Activated naive CD4-positive, alpha-beta T cell treated with anti-CD3 and anti-CD28 coated beads, Interleukin-2, amount 10 ng/mL, durations not matched to agents 7 days and 5 days (primary cell): ENCODE measurements at places on chromosomes 1 and 21.
A peak's percentile ranks its signal among the peaks of the same experiment; 100 is the strongest.

DNA sequence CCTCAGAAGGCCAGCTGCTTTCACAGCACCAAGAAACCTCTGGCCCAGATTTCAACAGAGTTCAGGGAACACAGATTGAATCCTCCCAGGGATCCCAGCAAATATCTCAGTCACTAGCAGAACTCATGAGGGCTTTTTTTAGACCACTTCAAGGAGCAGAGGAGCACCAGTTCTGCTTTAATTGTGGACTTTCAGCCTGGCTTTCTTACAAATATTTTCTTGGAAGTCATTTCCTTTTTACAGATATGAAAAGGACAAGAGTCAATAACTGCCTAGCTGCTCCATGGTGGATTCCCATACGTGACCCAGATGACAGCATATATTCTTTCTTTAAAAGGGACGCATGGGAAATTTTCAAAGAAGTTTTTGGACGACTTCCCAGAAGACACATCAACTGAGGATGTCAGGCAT, 6.4 kb upstream of the LRRC8B start:
- DNase-seq = no peak

- no peak for DNase-seq
These were observed 139.1 kb downstream of the PEX14 start for GRCh38 chr1:10613861-10614260.

GRCh38 chr21:27406300-27407009, 439.6 kb upstream of the ADAMTS5 start:
- DNase-seq = no peak

DNA sequence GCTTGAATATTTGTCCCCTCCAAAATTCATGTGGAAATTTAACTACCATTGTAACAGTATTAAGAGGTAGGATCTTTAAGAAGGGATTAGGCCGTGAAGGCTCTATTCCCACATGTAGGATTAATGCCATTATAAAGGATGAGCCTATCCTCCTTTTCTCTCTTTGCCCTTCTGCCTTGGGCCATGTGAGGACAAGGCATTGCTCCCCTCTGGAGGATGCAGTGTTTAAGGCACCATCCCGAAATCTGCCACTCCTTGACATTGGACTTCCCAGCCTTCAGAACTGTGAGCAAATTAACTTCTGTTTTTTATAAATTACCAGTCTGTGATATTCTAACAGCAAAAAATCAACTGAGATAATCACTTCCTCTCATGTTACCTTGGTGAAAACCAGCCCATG, 124.4 kb downstream of the TOMM20 start:
- DNase-seq = no peak

DNA sequence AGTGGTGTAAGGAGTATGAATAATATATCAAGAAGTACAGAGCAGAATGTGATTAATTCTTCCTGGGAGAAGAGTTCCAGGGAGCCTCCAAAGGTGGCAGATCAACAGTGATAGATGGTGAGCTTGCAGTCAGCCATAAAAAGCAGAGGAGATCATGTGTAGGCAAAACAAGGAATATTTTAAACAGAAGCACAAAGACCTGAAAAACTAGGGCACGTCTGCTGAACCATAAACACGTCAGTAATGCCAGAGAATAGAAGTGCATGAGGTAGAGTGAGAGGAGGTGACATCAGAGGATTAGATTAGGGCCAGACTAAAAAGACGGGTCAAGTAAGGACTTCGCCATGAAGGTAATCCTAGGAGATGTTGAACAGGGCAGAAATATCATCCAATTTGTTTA, 151.8 kb downstream of the EIF4G3 start:
- no peak for DNase-seq

- no peak for DNase-seq
These were observed 54.2 kb downstream of the PBX1 start for GRCh38 chr1:164613176-164613575.

DNA sequence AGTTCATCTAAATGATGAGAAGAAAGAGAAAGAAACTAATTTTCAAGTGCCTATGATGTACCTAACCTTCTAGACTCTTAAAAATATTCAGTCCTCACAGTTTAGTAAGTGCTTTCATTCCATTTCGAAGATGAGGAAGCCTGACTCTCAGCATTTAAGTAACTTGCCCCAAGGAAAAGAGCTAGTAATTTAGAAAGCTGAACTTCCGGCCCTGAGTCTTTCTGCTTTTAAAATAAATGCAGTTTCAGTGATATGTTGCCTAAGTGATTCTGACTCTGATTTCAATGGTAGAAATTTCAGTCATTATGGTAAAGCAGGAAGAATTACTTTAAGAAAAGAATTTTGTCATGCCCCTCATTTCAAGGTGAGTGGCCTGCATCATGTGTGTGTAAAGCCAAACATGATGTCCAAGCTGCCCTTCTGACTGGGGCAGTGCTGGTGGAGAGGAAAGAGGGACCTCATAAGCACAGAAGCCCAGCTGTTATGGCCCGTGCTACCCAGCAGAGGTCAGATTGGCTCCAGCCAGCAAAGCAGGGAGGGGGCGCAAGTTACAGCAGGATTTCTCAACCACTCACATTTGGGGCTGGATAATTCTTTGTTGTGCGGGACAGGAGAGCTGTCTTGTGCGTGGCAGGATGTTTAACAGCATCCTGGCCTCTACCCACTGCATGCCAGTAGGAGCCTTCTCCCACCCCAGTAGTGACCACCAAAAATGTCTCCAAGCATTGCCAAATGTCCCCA, 10.7 kb downstream of the ATP1A4 start:
- DNase-seq = no peak

DNA sequence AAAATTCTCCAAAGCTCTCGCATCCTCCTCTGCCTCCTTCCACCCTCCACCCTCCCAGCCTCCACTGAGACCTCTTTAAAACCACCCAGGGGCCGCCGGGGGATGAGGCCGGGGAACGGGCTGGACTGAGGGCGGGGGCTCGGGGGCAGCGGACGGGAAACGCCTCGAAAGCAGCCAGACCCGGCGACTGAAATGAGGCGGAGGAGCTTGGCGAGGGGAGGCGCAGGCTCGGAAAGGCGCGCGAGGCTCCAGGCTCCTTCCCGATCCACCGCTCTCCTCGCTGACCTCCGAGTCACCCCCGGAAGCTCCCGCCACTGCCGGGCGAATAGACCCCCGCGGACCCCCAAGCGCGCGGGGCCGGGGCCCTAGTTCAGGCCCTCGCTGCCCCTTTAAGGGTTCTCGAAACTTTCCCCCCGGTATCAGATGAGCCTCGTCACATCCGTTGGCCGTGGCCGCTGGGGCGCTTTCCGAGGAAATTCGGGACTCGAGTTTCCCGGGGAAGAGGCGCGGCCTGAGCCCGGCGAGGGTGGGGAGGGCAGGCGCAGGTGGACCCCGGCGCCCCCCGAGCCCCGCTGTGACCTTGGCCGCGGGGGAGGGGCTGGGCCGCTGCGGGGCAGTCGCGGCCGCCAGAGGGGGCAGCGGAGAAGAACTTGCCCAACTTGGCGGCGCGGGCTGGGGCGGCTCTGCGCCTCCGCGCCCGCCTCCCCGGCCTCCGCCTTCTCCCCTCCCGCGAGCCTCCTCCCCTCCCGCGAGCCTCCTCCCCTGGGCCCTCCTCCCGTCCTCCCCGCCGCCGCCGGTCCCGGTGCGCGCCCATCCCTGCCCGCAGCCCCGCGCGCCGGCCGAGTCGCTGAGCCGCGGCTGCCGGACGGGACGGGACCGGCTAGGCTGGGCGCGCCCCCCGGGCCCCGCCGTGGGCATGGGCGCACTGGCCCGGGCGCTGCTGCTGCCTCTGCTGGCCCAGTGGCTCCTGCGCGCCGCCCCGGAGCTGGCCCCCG, at the start of gene BACE2:
Gene BACE2 (plus strand): TSS at position 813 of the 995 bp plus-strand sequence. CDS start 104 bp downstream, at position 917.
- DNase-seq = peak; percentile 75

DNA sequence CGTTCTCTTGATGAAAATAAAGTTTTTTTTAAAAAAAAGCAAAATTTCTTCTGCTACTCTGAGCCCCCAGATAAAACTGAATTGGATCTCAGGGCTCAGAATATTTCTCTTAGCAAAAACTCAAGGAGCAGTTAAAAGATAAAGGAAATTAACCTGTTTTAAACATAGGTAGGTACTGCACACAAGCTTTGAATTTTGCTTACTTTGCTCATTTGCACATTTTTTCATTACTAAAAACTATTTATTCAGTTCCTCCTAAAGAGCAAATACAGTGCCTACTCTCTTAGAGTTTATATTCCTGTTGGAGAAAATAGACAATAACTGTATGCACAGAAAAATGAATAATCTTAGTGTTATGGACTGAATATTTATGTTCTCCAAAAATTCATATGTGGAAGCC, 13.0 kb upstream of the TNFSF4 start:
- no peak for DNase-seq

GRCh38 chr1:78651241-78651640, 1.6 kb downstream of the IFI44 start:
- DNase-seq = peak; percentile 33

DNA sequence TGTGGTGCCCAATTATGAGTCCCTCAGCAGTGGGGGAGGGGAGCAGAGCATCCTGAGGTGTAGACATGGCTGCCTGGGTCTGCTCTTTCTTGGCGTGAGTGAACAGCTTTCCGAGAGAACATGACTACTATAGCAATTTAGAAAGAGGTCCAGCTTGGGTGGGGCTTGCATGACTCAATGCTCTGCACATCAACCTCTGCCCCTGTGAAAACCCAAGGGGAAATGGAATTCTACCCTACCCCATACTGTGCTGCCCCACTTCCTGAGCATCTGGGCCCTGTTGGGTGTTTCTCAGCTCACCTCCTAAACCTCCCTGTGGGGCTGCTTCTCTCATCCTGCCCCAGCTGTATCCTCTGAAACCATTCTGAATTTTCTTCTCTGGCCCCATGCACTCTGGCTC, 8.2 kb upstream of the AZIN2 start:
- no peak for DNase-seq

DNA sequence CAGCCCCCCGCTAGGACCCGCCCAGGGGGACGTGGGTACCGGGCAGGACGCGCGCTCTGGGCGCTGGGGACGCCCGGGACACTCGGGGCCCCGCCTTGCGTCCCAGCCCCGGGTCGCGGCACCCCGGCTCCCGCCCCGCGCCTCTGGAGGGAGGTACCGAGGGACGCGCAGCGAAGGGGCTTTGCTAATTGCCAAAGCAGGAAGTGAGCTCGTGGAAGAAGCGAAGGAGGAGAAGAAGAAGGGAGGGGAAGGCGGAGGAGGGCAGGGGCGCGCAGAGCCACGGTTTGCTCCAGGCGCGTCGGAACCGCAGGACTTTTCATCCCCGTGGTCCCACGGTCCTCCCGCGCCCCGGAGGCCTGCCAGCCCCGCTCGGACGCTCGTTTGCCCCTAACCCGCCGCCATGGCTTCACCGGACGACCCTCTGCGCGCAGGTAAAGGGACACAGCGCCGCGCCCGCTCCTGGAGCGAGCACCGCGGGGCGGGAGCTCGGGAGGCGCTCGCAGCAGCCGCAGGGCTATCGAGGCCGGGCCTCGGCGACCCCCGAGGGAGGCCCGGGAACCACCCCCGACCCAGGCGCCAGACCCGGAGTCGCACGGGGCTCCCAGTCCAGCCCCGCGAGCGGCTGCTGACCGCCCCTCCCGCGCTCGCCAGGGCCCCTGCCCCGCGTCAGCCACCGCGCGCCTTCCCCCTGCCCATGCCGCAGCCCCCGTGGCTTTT, 1.3 kb downstream of the EDARADD start:
- peak; percentile 57 for DNase-seq

DNA sequence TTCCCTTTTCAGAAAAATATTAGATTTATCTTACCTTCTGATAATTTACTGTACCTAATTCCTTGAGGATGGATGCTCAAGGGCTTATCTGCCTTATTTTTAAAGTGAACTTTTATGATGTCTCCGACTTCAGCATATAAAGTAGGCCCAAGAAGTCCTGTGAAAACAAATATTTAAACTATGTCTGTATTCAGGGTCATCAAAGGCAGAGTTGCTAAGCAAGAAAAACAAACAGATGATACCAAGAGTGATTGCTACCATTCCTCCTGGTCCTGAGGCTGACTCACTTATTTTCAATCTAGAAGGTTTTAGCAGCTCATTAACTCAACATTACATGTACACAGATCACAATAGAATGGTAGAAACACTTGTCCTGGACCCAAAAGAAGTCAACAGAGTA, 14.1 kb downstream of the F5 start:
- no peak for DNase-seq

DNA sequence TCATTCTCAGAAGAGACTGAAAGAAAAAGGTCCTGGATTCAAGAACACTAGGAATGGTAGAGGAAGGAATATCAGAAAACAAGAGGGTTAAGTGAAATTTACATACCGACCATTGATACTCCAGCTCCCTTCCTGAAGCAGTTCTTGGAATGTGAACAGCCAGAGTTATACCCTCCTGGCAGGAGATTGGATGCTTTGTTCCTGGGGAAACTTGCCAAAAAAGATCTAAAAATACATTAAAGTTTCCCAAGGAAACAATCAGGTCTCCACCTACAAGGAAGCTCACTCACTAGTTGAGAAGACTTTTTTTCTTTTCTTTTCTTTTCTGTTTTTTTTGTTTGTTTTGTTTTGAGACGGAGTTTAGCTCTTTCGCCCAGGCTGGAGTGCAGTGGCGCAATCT, 91.1 kb downstream of the HLX start:
- no peak for DNase-seq

DNA sequence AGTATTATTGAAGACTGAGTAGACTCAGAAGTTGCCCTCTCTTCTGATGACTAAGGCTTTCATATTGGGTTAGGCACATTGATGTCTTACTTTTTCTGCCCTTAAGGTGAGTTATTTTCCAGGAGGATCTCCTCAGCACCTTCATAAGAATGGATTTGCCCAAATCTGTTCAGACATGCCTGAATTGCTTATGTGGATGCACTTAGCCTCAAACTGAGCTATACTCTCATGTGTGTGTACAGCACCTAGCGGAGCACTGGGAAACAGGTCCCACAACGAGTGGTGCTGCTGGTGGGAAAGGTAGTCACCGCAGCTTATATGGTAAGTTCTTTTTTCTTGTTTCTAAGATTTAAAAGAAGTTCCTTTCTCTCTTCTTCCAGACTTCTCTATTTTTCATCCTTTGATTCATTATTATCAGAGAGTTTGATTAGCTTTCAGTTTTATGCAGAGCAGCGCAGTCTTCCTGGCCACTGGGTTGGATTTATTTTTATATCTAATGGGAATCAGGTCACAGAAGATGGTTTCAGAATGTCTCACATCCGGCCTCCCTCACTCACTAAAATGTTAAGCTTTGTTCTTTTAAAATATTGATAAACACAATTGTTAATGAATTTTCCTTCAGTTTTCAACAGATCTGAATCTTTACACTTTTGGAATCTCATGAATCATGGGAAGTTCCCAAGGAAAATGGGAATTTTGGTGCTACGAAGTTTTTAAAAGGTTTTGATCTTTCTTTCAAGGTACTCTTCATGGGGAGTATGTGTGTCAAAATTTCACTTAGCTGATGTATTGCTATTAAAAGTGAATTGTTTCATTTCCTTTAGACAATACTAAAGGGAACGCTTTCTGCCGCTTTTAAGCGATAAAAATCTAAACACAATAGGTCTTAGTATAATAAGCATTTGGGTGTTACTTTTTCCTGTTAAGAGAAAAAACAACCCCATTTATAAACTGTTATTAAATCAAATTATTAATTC, 58.5 kb downstream of the EXTL2 start:
- DNase-seq = no peak
